Activated CD4-positive, alpha-beta memory T cell treated with anti-CD3 and anti-CD28 coated beads, Interleukin-2, amount 10 ng/mL, durations not matched to agents 7 days and 5 days (primary cell): ENCODE measurements at places on chromosomes 4 and X. TPM values are rescaled to one million over a fixed set of nuclear protein-coding genes. Genes with fewer than 3 reads are reported as not detected.

Gene IL21
- 2.8 TPM for total RNA-seq

Gene SPANXA2
- not detected for total RNA-seq

- H3K4me3 ChIP-seq = no peak overlapping the region
- peaks cover 2% of the 10 kb centered on the region for H3K36me3 ChIP-seq
- H3K27me3 ChIP-seq = no peaks in the 10 kb centered on the region
- H3K4me1 ChIP-seq = peaks cover 3% of the 10 kb centered on the region
- no peak overlapping the region for H3K27ac ChIP-seq
- DNase-seq = no peak
These were observed 106.0 kb upstream of the PLAC1 start for GRCh38 chrX:134764202-134764785.

Gene GPR173
- total RNA-seq = not detected

DNA sequence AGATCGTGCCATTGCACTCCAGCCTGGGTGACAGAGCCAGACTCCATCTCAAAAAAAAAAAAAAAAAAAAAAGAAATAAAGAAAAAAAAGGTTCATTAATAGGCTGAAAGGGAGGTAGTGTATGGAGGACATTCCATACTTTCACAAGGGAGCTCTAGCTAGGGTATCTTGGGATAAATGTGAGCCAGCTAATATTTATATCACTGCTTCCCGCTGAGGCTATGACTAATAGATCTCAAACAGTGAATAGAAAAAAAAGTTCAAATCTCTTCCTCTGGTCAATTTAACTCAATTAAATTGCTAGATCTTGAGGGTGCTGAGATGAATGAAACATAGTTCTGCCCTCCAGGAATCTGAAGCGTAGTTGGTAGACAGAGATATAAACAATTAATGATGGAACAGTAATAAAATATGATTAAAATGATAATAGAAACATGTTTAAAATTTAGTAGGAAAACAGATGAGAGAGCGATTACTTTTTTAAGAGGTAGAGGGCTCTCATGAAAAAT is 55.7 kb upstream of the SHISA3 start:
- no peaks in the 10 kb centered on the region for H3K36me3 ChIP-seq
- no peak overlapping the region for H3K4me3 ChIP-seq
- H3K27me3 ChIP-seq = peaks cover 3% of the 10 kb centered on the region
- no peak overlapping the region for H3K27ac ChIP-seq
- DNase-seq = no peak

Gene CSAG1
- total RNA-seq = not detected

DNA sequence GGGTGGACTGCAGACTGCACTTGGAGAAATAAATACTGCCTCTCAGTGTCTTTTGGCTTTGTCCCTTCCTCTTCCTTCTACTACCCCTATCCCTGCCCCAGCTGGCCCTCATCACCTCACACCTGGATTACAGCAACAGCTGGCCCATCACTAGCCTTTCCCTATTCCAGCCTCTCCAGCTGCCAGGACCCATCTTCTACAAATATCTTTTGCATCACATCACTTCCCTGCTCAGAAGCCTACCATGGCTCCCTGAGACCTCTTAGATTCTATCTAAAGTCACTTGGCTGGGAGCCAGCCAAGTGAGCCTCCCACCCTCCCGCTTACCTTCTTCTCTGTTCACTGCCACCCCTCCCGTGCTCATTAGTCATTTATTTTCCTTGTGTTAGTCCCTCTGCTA is 66.8 kb downstream of the TSC22D3 start:
- no peaks in the 10 kb centered on the region for H3K27me3 ChIP-seq
- DNase-seq = no peak
- H3K27ac ChIP-seq = no peak overlapping the region
- H3K4me3 ChIP-seq = no peak overlapping the region

Gene SLC25A6
- total RNA-seq = 255 TPM

GRCh38 chr4:134024251-134024650 is 177.3 kb downstream of the PABPC4L start:
- no peak overlapping the region for H3K27ac ChIP-seq
- no peak for DNase-seq
- H3K27me3 ChIP-seq = no peaks in the 10 kb centered on the region
- no peak overlapping the region for H3K4me3 ChIP-seq
- H3K4me1 ChIP-seq = no peaks in the 10 kb centered on the region

DNA sequence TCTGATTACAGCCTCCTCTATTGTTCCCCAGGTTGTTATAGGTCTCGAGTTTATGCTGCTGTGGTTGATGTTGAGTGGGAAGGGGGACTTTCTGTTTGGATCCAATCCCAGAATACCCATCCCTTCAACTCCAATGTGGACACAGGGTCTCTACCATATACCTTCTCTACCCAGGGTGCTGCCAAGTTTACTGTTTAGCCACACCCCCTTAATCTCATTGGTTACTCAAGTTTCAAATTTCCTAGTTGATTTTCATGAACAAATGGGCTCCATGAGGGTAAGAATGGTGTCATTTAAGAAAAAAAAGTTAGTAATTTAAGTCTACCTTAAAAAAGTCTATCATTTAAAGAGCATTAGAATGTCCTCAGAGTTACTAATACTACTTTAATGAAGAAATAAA is 3.6 kb upstream of the SPP1 start:
- H3K27me3 ChIP-seq = peaks cover 52% of the 10 kb centered on the region
- DNase-seq = no peak
- no peak overlapping the region for H3K27ac ChIP-seq
- no peak overlapping the region for H3K4me3 ChIP-seq
- peaks cover 9% of the 10 kb centered on the region for H3K4me1 ChIP-seq
- H3K36me3 ChIP-seq = no peaks in the 10 kb centered on the region

DNA sequence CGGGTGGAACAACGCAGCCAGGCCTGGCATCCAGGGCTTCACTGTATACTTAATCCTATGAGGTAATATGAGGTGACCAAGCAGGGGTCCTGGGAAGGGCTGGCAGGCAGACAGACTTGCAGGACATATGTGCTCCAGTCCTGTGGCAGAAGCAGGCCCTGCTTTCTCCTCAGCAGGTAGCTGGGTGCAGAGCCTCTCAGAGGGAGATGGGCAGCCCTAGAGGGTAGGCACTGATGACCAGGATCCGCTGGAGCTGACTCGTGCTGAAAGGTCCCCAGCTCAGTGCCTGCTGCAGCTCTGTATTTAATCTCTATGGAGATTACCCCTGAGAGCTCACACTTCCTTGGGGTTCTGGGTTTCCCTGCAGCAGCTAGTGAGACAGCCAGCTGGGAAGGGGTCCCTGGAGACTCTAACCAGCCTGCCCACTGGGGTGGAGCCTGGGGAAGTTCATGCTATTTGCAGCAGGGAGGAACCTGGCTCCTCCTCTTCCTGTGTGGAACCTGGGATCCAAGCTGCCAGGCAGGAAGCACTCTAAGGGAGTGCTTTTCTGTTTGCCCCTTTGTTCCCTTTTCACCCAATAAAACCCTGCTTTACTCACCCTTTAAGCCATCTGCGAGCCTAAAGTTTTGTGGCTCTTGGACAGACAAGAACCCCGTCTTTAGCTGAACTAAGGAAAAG is 339.2 kb downstream of the DCAF12L2 start:
- H3K27me3 ChIP-seq = no peaks in the 10 kb centered on the region
- H3K4me3 ChIP-seq = no peak overlapping the region
- H3K36me3 ChIP-seq = no peaks in the 10 kb centered on the region
- H3K27ac ChIP-seq = no peak overlapping the region
- H3K4me1 ChIP-seq = no peaks in the 10 kb centered on the region
- no peak for DNase-seq

Gene MAGEB1
- not detected for total RNA-seq

Gene LONRF3
- 0.73 TPM for total RNA-seq

- peaks cover 19% of the 10 kb centered on the region for H3K27me3 ChIP-seq
- H3K36me3 ChIP-seq = no peaks in the 10 kb centered on the region
- H3K4me3 ChIP-seq = no peak overlapping the region
- no peak overlapping the region for H3K27ac ChIP-seq
These were observed 187.1 kb downstream of the MGST2 start for GRCh38 chr4:139852612-139853269.

Gene CTAG2
- not detected for total RNA-seq

GRCh38 chr4:44725166-44725565 is 1.2 kb downstream of the GNPDA2 start:
- peak overlapping the region; percentile 94 for H3K4me3 ChIP-seq
- DNase-seq = no peak
- H3K36me3 ChIP-seq = peaks cover 5% of the 10 kb centered on the region
- no peaks in the 10 kb centered on the region for H3K27me3 ChIP-seq
- peak overlapping the region; percentile 80 for H3K27ac ChIP-seq

Gene CFAP47
- not detected for total RNA-seq

- H3K27ac ChIP-seq = no peak overlapping the region
- no peaks in the 10 kb centered on the region for H3K4me1 ChIP-seq
- no peak for DNase-seq
- no peaks in the 10 kb centered on the region for H3K27me3 ChIP-seq
- no peaks in the 10 kb centered on the region for H3K36me3 ChIP-seq
These were observed 208.2 kb downstream of the EVC2 start for GRCh38 chr4:5500165-5500564.

Gene C4orf50
- total RNA-seq = 1.0 TPM

Gene CRMP1
- total RNA-seq = 0.30 TPM

Gene JCHAIN
- not detected for total RNA-seq

- no peak for DNase-seq
- H3K4me3 ChIP-seq = no peak overlapping the region
- no peak overlapping the region for H3K27ac ChIP-seq
These were observed 217.6 kb upstream of the GALNT7 start for GRCh38 chr4:172950990-172951389.

DNA sequence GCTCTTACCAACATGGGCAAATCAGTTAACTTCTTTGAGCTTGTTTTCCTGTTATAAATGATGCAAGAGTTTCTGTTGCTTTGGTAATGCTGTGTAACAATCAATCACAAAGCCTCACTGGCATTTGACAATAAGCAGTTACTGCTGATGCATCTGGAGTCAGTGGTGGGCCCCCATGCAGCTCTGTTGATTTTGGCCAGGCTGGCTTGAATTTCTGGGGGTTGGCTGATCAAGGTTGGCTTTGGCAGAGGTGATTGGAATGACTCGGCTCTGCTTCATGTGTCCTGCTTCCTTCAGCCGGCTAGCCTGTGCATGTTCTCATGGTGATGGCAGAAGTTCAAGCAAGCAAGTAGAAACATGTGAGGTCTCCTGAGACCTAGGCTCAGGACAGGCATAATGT is 90.4 kb downstream of the PHEX start:
- no peak overlapping the region for H3K27ac ChIP-seq
- no peaks in the 10 kb centered on the region for H3K27me3 ChIP-seq
- no peaks in the 10 kb centered on the region for H3K36me3 ChIP-seq
- no peaks in the 10 kb centered on the region for H3K4me1 ChIP-seq
- DNase-seq = no peak
- H3K4me3 ChIP-seq = no peak overlapping the region

- H3K27me3 ChIP-seq = peaks cover 5% of the 10 kb centered on the region
- no peak for DNase-seq
- no peak overlapping the region for H3K4me3 ChIP-seq
- H3K27ac ChIP-seq = no peak overlapping the region
These were observed 154.5 kb downstream of the ATP10D start for GRCh38 chr4:47639531-47639930.

GRCh38 chr4:78846258-78846657 is 70.1 kb downstream of the BMP2K start:
- H3K27ac ChIP-seq = no peak overlapping the region
- no peak for DNase-seq

GRCh38 chrX:108221301-108221864 is 129.8 kb downstream of the ATG4A start:
- H3K4me3 ChIP-seq = no peak overlapping the region
- no peak for DNase-seq
- no peaks in the 10 kb centered on the region for H3K36me3 ChIP-seq
- H3K4me1 ChIP-seq = no peaks in the 10 kb centered on the region

Gene YIPF6
- 24.5 TPM for total RNA-seq

- no peak for DNase-seq
- peaks cover 18% of the 10 kb centered on the region for H3K36me3 ChIP-seq
- H3K27me3 ChIP-seq = no peaks in the 10 kb centered on the region
- H3K4me3 ChIP-seq = no peak overlapping the region
- no peaks in the 10 kb centered on the region for H3K4me1 ChIP-seq
These were observed 105.2 kb downstream of the PDE5A start for GRCh38 chr4:119523399-119523798.

DNA sequence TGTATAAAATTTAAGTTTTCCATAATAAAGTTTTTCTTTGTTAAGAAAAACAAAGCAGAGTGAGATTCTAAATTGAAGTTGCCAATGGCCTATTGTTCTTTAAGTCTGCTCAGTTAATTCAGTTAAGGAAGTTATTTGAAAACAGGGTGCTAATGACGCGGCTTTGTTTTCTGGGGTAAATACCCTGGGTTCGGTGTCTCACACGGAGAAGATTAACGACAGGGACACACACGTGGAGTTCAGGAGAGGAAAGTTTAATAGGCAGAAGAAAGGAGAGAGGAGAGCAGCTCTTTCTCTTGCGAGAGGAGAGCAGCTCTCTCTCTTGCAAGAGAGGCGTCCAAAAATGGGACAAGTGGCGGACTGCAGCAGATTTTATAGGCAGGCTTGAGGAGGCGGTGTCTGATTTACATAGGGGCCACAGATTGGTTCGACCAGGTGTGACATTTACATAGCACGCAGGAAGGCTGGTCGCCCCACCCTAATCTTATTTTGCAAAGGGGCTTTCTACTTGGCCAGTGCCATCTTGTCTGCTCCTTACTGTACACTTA is 9.6 kb downstream of the CA5B start:
- DNase-seq = no peak
- no peaks in the 10 kb centered on the region for H3K27me3 ChIP-seq
- H3K4me3 ChIP-seq = no peak overlapping the region

Gene DGAT2L6
- not detected for total RNA-seq

GRCh38 chr4:3832536-3833220 is 66.5 kb downstream of the ADRA2C start:
- no peak overlapping the region for H3K27ac ChIP-seq
- no peaks in the 10 kb centered on the region for H3K36me3 ChIP-seq
- H3K4me1 ChIP-seq = no peaks in the 10 kb centered on the region
- H3K4me3 ChIP-seq = no peak overlapping the region
- H3K27me3 ChIP-seq = no peaks in the 10 kb centered on the region

Gene F8A3
- 0.50 TPM for total RNA-seq

Gene IL15
- 3.9 TPM for total RNA-seq

- H3K4me1 ChIP-seq = peaks cover 48% of the 10 kb centered on the region
- no peaks in the 10 kb centered on the region for H3K27me3 ChIP-seq
- DNase-seq = no peak
These were observed 3.4 kb downstream of the CTBP1 start for GRCh38 chr4:1245481-1246051.

- no peaks in the 10 kb centered on the region for H3K36me3 ChIP-seq
- H3K4me3 ChIP-seq = no peak overlapping the region
- no peak overlapping the region for H3K27ac ChIP-seq
- H3K4me1 ChIP-seq = no peaks in the 10 kb centered on the region
These were observed 64.6 kb downstream of the ENPEP start for GRCh38 chr4:110540581-110540980.

GRCh38 chr4:77715414-77716290 is 103.5 kb downstream of the CNOT6L start:
- H3K36me3 ChIP-seq = peaks cover 60% of the 10 kb centered on the region
- no peaks in the 10 kb centered on the region for H3K27me3 ChIP-seq
- H3K4me3 ChIP-seq = no peak overlapping the region
- peaks cover 28% of the 10 kb centered on the region for H3K4me1 ChIP-seq

GRCh38 chrX:68868902-68869800 is 40.3 kb downstream of the EFNB1 start:
- no peak overlapping the region for H3K27ac ChIP-seq
- no peak for DNase-seq
- H3K4me1 ChIP-seq = peaks cover 10% of the 10 kb centered on the region
- no peak overlapping the region for H3K4me3 ChIP-seq
- no peaks in the 10 kb centered on the region for H3K36me3 ChIP-seq
